ENCODE measurements at places on chromosomes 1 and 21.
A peak's percentile ranks its signal among the peaks of the same experiment; 100 is the strongest.

- DNase-seq, result no peak
Observed at GRCh38 chr1:162717548-162718184, 72.8 kb upstream of the HSD17B7 start.

DNA sequence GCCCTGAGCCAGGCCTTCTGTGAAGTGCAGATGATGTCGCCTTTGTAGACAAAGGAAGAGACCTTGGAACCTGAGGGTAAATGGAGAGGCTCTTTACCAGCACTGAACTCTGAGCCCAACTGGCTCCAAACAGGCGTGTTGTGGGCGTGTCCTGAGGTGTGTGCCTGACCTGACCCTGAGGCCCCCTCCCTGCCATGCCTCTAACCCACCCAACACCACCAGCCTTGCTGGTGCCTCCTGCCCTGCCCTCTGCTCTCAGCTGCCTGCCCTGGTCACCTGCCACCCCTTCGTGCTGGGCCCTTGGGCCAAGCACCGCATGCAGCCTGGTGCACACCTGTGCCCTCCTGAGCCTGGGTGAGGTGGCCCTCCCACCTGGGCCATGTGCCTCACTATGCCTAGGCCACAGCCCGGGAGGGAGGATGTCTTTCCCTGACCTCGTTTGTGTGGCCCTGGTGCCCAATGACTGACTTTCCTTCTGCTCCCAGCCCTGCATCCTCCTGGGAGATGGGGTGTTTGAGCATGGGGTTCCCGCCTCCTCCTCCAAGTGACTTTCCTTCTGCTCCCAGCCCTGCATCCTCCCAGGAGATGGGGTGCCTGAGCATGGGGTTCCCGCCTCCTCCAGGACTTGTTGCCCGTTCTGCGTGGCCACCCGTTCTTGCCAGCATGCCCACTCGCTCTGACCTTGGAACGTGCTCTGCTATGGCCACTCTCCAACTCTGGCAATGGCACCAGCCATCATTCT, 157.0 kb downstream of the PCBP3 start:
- DNase-seq, result no peak

DNA sequence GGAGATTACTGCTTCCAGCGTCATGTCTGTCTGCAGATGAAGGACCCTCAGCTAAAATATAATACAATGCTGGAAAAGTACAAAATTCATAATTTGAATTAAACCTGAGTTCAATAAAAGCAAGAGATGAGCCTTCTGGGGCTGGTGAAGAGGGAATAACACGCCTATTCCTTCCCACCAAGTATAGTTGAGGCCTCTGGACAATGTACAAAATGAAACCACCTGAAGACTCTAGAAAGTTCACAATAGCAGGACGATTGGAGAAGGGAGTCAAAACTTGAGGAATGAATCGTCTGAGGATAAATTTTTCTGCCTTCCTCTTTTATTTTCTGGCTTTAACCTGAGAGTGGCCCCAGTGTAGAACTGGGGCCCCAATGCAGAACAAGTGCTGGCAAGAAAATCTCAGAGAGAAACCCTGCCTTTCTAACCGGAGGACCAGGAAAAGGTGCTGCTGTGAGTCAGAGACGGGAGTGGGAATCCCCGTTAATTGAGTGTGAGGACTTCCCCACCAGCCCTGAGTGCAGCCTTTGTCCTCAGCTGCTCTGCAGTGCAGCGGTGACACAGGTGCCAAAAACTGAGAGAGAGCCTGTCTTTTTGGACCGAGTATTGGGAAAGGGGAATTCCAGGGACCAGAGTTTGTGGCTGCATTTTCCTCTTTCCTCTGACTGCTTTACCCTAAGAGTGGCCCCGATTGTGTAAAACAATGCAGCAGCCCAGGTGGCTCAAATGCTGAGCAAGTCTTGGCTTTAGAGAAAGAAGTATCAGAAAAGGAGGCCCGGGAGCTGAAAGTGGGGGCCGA, 264.9 kb downstream of the DYRK1A start:
- DNase-seq, result no peak

DNA sequence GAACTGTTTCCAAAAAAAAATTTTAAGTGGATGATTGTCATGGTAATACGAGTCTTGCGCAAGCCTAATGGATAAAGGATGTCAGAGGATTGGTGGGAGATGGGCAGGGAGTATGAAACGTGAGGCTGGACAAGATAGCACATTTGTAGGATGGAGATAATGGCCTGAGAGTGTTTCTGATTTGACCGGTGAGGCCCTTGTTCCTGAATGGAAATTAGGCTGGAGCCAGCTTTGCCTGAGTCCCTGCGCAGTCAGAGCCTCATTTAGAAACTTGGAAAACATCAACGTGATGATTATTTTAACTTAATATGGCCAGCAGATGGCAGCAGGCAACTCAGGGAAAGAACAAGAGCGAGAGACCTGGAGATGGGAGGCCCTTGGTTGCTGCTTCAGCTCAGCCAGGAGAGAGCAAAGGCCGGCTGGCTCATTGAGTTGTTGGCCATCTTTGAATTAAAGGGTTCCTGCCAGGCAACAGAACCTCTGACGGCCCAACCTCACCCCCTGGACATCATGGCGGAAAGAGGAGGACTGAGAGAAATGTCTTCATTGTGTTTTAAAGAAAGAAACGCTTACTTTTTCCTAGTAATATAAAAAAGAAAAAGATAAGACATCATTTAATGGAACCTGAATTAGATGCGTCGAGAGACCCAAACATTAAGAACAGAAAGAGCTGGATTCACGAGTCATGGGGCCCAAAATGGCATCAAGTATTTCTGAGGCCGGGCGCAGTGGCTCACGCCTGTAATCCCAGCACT, 80.3 kb downstream of the SELENOF start:
- DNase-seq, result peak; percentile 48

DNA sequence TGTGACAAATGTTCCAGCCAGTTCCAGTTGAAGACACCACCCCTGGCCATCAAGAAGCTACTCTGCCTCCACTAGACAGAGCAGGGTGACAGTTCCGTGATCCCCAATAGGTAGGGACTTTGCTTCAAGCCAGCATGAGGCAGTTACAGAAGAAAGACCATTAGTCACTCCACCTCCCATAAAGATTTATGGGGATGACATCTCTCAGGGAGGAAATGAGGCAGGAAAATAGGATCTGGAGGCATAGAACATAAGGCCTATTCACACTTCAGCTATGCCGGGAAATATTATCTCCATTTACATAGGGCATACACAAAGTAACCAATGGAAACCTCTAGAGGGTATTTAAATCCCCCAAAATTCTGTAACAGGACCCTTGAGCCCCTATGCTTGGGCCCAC, 3.5 kb upstream of the GBP7 start:
- DNase-seq, result no peak

DNA sequence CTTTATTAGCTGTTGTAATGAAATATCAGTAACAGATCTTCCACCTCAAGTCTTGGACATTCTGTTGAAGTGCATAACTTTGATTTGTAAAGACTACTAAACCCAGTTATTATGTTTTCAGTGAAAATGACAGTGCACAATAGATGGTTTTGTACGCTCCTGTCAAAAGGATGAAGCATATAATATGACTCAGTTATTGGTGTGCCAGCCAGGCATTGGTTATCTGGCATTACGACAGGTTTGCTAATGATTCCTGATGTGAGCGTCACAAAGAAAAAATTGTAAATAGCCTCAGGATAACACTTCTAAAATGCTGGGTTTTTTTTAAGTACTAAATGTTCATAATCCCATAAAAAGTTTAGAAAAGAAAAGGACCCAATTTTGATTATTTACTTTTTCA, 147.9 kb downstream of the MAGI3 start:
- no peak for DNase-seq

DNA sequence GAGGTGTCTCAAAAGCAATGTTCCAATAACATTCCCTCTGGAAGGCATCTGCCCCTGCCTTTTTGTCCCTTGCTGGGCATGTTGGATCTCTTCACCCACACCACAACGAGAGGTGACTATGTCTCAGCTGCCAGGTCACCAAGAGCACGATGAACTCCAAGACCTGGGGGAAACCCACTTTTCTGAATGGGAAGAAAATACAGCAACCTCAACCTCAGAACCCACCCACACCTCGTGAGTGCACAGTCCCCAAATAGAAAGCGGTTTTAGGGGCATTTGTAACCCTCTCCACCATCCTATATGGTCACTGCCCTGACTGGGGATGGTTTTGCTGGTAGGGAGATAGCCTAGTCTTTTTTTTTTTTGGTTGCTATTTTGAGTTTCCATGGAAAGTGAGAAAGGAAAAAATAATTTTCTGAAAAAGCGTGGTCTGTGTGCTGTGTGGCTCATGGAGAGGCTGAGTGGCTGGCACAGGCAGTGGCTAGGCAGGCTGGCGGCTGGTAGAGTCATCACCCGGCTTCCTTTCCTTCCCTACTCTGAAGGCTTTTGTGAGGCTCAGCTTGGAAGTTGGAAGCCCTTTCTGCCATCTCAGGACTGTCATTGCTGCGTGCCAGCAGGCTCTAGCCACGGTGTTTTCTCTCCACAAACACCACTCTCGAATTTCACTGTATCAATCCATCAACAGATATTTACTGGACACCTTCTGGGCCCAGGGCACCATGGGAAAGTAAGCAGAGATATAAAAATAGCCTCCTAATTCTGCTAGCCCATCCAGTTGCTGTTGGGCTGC, 15.8 kb downstream of the TSPAN2 start:
- DNase-seq, result no peak
